ENCODE measurements at places on chromosomes 2 and 18.

DNA sequence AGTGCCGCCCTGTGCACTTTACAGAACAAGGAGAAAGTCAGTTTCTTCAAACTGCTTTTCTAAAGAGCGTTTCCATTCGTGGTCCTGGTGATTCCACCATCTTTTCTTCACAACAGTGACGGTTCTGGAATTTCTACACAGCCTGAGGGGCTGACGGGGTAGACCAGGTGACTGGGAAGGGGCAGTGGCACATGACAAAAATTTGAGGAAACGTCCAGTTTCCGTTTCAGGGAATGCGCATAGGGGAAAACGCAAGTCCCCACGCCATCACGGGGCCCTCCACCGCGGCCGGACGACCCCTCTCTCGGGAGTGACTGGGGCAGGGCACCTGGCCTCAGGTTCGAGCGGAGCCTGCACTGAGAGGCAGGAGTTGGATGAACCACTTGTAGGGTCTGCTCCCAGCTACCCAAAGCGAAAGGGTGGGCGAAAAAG, 980 bp upstream of the SPTBN1 start:
- DNase-seq: no peak

- DNase-seq: no peak
These were observed 15.2 kb downstream of the G6PC2 start for GRCh38 chr2:168916331-168916675.

GRCh38 chr18:2654169-2654927, 1.2 kb upstream of the SMCHD1 start:
- DNase-seq: no peak

- DNase-seq: no peak
These were observed 72.1 kb downstream of the PSMG2 start for GRCh38 chr18:12774982-12775381.

- peak; percentile 48 for DNase-seq
These were observed 577 bp downstream of the IDH1 start for GRCh38 chr2:208254118-208254870.

- peak; percentile 90 for DNase-seq
These were observed 617 bp upstream of the ZBTB14 start for GRCh38 chr18:5295981-5296705.

DNA sequence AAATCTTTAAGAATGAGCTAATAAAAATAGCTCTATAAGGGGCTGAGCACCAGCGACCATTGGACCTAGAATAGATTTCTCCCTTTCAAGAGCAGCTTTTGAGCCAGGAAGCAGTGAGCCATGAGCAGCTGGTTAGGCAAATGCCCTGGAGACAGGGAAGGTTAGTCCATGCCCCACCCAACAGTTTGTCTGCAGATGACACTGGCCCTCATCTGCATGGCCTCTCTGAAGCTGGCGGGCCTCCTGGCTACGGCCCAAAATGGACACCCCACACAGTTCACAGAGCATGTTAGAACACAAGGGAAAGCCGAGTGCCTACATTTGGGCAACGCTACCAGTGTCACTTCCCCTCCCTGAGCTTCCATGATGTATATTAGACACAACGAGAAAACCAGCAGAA, 201.1 kb downstream of the MGAT5 start:
- DNase-seq: no peak

- no peak for DNase-seq
These were observed 48.6 kb downstream of the SF3B1 start for GRCh38 chr2:197386242-197386641.

GRCh38 chr2:105375001-105375561, 23.8 kb downstream of the FHL2 start:
- DNase-seq: no peak

- no peak for DNase-seq
These were observed 349.0 kb upstream of the PKDCC start for GRCh38 chr2:41698678-41699422.

- no peak for DNase-seq
These were observed 50.0 kb upstream of the RFX8 start for GRCh38 chr2:101524806-101525430.

GRCh38 chr2:218979846-218980734, 4.9 kb downstream of the FEV start:
- peak; percentile 74 for DNase-seq

DNA sequence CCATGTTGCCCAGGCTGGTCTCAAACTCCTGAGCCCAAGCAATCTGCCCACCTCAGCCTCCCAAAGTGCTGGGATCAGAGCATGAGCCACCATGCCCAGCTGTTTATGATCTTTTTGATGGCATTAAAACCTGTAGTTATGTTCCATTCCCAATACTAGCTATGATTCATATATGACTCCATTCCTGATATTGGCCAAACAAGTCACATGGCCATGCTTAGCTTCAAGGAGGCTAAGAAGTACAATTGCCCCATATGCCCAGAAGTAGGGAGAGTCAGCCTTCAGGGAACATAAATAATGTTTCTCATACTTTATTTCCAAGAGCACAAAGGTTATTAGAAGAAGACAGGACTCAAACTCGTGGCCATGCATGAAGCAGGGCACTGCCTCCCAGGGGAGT, 132.4 kb upstream of the RAB6C start:
- DNase-seq: no peak

DNA sequence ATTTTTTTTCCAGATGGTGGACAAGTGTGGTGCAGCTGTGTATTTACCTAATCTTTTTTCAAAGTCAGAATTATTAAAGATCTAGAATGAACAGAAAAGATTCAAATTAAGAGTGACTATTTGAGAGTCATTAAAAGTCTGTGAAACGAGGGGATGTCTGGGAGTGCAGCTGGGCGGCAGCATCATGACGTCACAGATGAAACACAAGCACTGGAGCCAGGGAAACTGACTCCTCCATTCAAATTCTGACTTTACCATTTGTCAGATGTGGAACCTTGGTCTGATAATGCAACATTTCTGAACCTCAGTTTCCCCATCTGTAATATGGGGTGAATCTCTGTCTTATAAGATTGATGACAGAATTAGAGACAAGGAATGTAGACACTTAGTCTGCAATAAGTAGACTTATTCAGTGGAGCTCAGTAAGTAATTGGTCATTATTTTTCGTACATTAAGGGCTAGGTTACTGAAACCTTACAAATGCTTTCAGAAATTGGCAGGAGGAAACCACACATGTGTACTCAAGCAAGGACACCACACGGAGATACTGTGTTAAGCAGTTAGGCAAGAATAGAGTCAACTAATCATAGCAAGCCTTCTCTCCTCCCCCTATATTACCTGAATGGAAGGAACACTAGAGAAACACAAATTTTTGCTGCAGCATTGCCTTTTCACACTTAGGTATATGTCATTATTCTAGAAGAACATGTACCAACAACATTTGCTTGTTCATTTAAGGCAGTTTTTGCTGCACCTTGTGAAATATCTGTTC, 27.8 kb upstream of the CXXC1 start:
- no peak for DNase-seq

GRCh38 chr2:3940661-3941060, 237.3 kb downstream of the DCDC2C start:
- DNase-seq: no peak

DNA sequence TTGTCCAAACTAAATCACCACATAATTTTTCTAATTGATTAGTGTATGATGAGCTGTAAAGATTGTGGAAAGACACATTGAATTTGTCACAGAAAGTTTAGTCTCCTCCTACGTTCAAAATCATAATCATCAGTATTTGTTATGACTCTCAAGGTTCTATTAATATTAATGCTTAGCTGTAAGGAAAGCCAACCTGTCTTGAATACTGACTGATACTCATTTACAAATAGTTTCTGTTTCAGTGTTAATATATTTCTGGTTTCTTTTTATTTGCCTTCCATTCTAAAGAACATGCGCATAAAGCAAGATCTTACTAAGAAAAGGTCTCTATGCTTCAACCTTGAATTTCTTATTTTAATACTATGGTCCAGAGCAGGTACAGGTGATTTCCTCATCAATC, 55.1 kb downstream of the CPS1 start:
- DNase-seq: no peak

GRCh38 chr2:8388781-8389180, 293.1 kb upstream of the ID2 start:
- no peak for DNase-seq

DNA sequence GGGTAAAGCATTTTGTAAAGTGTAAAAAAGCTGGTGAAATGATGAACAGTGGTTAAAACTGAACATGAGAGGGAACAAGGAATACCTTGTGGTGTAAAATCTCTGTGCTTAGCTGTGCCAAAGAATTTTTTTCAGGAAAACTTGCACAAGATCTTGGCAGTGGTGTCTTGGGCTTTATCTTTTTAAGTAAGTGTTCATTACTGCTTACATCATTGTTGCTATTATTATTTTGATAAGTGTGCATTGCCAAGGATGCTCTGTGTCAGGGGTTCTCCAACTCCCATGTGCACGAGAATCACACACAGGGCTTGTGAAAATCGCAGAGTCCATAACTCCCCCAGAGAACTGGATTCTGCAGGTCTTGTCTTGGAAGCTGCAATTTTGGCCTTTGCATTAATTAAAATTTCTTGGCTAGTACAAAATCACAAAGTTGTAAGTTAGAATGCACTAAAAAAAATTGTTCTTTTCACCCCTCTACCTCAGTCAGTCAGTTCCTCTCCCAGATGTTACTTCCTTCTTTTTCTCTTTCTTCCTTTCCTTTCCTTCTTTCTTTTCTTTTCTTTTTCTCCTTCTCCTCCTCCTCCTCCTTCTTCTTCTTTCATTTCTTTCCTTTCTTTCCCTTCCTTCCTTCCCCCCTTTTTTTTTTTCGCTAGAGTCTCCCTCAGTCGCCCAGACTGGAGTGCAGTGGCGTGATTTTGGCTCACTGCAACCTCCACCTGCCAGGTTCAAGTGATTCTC, 37.8 kb downstream of the GATA6 start:
- DNase-seq: no peak

DNA sequence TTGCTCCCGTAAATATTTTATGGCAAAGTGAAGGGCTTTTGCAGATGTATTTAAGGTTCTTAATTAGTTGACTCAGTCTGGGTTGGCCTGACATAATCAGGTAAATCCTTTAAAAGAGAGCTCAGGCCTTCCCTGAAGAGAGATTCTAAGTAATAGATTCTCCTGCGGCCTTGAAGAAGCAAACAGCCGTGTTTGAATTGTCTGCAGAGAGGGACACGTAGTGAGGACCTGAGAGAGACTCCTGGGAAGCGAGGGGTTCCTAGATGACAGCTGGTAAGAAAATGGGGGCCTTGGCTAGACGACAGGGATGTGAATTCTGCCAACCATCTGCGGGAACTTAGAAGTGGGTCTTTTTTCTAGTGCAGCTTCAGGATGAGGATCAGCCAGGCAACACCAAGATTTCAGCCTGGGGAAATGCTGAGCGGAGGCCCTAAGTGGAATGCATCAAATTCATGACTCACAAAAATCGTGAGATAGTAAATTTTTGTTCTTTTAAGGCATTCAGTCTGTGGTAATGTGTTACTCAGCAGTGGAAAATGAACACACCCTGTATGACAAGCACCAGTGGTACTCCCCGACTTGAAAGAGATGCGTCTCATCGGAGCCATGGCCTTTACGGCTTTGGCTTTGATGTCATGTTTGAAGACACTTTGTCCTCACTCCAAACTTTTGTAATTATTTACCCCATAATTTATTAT, 62.1 kb upstream of the SMIM21 start:
- no peak for DNase-seq

- no peak for DNase-seq
These were observed 69.3 kb downstream of the KCNG2 start for GRCh38 chr18:79866889-79867574.

DNA sequence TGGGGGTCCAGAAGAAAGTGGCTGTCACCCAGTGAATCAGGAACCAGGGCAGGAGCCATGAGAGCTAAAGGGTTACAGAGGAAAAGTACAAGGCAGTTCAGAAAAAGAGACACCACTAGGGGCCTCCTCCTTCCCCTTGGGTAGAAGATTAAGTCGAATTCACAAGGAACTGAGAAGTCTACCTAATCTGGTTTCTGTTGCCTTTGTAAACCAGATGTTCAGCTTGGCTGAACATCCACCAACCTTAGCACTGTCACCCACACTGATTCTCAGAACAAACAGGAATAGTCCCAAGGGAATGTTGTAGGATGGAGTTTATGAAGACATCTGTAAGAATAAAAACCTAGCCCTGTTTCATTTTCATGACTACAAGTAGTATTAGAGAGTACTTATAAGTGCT, 90.4 kb upstream of the NOSTRIN start:
- no peak for DNase-seq

- DNase-seq: no peak
These were observed 2.7 kb downstream of the HS1BP3 start for GRCh38 chr2:20648206-20648605.

- DNase-seq: no peak
These were observed 22.7 kb downstream of the IAH1 start for GRCh38 chr2:9497017-9497416.

DNA sequence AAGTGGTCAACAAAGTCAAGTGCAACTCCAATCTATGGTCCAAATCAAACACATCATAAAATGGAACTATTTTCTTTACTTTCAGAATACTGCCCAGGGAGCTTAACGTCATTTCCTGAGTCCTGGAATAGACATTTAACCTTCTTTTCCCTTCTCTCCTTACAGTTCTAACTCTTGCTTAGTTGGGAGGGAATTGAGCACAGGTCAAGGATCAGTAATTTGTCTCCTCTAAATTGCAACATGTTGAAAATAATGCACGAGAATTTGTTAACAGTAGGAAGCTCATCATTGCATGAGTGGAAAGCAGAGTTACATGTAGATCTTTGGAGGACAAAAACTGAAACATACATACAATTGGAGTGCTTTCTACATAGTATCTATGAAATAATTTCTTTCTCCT, 87.7 kb downstream of the MEP1B start:
- DNase-seq: no peak

DNA sequence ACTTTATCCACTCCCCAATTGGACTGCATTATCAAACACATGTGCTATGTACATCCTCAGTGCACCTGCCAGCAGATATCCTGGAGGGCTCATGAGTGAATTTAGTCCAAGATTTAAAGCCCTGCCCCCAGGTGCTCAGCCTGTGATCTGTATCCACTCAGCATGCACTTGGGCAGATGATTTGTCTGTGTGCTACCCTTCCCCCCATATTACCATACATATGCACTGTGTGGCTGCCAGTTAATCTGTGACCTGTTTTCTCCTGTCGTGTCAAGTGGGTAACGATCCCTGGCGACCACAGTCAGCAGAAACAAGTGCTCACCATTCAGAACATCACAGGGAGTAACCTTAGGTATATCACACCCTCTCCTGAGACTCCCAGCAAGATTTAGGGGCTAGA, 10.2 kb downstream of the NAGK start:
- DNase-seq: no peak

DNA sequence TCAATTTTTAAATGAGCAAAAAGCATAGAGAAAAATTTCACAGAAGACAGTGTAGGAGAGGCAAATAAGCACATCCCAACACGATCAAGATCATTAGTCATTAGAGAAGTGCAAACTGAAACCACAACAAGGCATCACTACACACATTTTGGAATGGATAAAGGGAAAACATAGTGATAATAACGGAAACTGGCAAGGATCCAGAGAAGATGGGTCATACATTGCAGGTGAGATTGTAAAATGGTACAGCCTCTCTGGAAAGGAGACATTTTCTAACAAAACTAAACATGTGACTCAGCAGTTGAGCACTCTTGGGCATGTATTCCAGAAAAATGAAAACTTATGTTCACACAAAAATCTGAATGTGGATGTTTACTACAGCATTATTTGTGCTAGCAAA, 98.3 kb upstream of the TMEM17 start:
- no peak for DNase-seq

Measured in activated naive CD8-positive, alpha-beta T cell treated with anti-CD3 and anti-CD28 coated beads, Interleukin-2, amount 50 U/mL, for 16 hours (primary cell).